ENCODE measurements at places on chromosomes 7 and 10.
A peak's percentile ranks its signal among the peaks of the same experiment; 100 is the strongest.

DNA sequence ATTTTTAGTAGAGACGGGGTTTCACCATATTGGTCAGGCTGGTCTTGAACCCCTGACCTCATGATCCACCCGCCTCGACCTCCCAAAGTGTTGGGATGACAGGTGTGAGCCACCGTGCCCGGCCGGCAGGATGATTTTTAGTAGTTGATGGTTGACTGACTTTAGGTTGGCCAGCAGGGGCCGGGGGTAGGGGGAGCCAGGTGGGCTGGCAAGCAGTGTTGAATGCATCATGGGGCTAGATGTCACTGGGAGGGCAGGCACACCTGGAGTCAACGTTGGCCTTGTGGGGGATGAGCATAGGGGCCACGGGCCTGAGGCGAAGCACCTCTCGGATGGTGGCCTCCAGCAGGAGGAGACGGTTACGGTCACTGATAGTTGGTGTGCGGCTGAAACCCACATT, 5.0 kb downstream of the CYP17A1 start:
- DNase-seq = no peak

- no peak for DNase-seq
Measured at GRCh38 chr10:57468894-57469432, 798.7 kb downstream of the IPMK start.

- DNase-seq = no peak
Measured at GRCh38 chr10:119896937-119897770, 4.6 kb downstream of the SEC23IP start.

GRCh38 chr7:134755422-134756022, 23.9 kb upstream of the CALD1 start:
- DNase-seq = no peak

GRCh38 chr10:46515366-46515765, 41.1 kb downstream of the GPRIN2 start:
- no peak for DNase-seq

DNA sequence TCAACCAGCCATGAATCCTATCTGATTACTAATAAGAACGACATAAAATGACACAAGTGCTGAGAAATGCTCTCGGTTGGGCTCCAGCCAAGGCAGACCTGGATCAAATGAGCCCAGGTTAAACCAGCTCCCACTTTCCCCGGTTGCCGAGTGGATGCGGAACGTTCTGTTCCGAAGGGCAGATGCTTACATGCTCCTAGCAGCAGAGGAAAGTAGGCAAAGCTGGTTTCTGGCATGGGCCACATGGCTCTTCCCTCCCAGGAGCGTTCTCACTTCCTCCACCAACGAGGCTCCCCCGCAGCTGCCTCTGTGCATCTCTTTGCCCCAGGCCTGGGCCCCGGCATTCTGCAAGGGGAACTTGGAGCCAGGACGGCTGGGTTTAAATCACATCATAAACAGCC, 61.8 kb upstream of the SDK1 start:
- no peak for DNase-seq

DNA sequence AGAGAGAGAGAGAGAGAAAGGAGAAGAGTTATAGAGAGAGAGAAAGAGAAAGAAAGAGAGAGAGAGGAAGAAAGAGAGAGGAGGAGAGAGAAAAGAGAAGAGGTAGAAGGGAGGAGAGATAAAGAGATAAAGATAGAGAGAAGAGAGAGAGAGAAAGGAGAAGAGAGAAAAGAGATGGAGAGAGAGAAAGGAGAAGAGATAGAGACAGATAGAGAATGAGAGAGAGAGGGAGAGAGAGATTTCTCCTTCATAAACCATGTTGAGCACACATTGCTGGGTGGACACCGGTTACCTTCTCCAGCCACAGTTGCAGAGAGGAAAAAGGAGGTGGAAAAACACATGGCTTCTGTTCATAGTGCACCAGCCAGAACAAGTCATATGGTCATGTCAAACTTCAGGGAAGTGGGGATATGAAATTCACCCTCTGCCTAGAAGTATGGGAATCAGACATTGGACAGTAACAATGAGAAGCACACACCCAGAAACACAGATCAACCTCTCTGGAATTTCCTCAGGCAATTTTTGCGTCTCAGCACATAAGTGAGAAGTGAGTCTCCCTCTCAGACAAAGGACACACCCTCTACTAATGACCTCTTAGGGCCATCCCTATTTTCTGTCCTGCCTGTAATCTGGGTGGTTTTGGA, 172.5 kb upstream of the SVIL start:
- DNase-seq = no peak

DNA sequence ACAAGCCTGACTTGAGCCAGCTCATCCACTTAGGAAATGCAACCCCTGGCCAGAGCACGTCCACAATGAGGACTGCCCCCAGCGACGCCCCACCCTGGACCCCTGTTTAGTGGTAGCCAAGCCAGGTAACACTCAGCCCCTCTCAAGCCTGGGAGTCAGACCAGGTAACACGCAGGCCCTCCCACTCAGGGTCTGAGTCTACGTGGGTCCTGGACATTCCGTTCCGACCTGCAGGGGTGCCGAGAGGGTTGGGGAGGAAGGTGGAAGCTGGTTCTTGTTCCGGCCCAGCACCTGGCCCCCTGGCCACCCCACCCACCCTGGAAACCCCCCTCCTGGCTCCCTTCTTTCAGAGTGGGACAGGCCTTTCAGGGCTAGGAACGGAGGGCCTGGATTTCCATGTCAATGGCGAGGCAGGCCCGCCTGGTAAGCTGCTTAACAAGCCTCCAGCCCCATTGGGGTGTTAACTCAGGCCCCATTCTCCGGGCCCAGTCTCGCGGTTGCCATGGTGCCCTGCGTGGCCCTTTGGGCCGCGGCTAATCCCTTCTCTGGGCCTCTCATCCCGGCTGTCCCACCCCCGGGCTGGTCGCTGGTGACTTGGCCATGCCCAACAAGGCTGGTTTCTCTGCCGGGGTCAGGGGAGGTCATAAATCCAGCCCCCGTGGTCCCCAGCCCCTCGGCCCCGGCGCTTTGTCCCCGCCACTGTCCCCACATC, 19.7 kb upstream of the LFNG start:
- no peak for DNase-seq

- DNase-seq = peak; percentile 58
Measured at GRCh38 chr7:29877196-29877595, 70.9 kb downstream of the WIPF3 start.

DNA sequence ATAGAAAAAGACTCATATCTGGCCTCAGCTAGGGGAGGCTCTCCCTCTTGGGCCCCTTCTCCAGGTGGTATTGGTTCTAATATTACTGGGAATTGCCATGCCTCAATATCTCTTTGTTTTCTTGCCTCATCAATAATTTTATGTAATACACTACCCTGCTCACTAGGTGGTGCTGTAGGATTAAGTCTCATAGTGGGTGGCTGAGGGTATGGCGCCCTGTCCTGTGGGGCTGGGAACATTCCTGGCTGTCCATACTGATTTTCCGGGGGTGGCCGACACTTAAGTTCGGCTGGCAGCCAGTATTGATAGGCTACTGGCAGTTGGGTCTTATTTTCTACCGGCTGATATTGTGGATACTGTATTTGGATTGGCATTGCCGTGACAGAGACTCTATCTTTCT, 9.0 kb upstream of the TAS2R3 start:
- peak; percentile 35 for DNase-seq

DNA sequence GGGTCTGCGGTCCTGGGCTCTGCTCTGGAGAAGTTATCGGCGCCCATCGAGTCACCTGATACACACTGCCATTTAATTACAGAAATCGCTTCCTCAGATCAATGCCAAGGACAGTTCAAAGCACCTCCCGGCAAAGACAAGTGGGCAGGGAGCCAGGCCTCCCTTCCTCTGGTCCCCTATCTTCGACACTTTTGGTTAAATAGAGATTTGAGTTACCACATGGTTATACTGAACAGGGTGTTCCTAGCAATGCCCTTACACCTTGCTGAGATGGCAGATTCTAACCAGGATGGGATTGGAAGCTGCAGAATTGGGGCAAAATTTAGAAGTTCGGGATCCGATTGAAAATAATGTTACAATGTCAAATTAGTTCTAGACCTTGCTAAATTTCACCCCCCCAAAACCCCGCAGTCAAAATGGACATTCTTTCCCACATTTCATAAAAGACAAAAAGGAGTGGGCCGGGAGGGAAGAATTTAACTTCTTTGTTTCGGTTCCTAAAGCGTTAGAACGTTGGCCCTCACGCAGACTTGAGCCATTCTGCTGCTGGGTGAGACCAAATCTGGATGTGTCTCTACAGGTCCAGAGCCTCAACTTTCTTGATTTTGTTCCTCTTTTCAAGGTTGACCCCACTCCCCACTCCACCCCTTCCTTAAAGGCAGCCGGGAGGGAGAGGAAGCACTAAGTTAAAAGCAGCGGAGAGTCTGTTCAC, 2.2 kb upstream of the DLX5 start:
- no peak for DNase-seq

- no peak for DNase-seq
Measured at GRCh38 chr7:13835442-13835841, 154.0 kb downstream of the ETV1 start.

DNA sequence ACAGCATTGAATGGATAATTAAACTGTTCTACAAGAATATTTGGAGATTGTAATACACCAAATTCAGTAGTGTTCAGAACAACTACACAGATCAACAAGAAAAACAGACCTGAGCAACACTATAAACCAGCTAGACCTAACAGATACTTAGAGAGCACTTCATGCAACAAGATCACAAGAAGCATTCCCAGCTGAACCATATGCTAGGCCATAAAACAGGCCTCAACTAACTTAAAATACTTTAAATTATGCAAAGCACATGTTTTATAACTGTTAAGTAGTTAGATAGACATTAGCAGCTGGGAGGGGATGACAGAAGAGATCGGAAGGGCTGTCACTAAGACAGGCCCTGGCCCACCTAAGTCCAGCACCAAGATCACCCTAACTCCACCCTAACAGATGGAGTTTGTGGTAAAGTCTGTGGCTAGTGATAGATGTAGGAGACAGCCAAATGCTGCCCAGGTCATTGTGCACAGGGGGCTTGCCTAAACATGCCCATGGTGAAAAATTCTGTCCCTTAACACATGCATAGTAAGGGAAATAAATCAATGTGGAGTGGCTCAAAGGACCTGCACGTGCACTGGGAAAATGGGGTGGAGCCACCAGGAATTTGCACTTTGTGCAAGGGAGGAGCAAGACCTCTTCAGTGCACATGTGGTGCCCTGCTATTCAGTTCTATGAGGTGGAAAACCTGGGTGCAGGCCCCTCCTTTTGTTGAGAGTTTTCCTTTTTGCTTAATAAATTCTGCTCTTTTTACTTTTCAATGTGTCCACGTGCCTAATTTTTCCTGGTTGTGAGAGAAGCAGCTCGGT, 567.8 kb upstream of the NRG3 start:
- no peak for DNase-seq

- no peak for DNase-seq
Measured at GRCh38 chr7:146249272-146249671, 132.7 kb downstream of the CNTNAP2 start.

DNA sequence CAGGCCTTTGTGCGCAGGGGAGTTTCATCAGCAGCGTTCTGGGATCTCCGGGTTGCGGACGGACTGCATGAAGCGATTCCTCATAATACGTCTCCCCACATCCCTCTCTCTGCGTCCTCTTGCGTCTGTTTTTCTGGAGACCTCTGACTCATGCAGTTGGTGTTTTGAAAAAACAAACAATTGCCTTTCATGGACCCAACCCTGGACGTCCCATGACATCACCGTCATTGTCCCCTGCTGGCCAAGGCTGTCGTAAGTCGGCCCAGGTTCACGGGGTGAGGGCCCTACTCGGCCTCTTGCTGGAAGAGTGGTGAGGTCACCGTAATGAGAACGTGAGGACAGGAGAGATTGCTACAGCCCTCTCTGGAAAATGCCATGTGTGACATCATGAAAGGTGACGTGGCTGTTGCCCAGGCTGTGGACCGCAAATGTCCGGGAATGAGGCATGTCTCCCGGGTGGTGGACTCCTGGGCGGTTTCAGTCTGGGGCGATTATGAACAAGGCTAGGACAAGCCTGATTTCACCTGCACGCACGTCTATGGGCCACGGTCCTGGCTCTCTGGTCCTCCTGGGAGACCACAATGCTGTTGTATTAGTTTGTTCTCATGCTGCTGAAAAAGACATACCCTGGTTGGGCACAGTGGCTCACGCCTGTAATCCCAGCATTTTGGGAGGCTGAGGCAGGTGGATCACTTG, 9.8 kb upstream of the MAFK start:
- DNase-seq = no peak

DNA sequence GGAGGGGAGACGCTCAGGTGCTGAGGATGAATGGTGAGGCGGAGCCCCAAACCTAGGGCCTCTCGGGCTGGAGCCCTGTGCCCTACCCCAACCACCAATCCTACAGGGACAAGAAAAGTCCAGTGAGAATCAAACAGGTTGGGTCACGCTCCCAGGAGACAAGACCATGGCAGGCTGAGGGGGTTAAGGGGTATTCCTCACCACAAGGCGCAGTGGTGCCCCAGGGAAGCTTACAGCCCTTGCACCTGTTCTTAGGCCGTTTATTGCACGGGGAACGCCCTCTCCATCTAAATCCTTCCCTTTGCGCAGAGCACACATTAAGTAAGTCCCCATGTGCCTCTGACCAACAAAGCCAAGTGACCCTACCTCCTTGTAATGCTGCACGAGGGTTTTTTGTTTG, 3.5 kb downstream of the FZD9 start:
- DNase-seq = no peak

GRCh38 chr7:158029509-158029908, 558.1 kb downstream of the PTPRN2 start:
- DNase-seq = no peak

DNA sequence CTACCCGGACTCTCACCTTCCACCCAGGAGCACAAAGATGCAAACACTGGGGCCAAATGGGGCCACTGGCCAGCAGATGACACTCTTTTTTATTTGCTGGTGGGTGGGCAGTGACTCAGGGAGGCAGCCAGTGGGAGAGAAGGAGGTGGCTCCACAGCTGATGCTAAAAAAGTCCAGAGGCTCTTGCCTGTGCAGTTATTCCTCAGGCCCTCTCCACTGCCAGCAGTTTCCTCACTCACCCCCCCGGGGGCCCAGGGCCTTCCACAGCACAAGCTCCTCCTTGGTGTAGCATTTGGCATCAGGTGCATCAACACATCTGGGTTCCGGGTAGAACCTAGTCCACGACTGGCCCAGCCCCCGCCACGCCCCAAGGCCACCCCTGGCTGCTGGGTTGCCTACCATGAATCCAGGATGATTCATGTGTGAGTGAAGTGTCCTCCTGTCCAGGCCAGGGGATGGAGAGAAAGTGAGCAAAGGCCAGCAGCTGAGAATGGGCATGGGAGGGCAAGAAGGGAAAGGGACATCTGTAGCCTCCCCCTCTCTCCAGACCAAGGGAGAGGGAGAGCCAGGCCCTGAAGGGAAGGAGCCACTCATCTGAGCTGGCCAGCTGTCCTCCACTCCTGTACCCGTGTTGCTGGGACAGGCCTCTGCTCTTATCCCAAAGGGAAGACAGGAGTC, 1.7 kb upstream of the KCNH2 start:
- no peak for DNase-seq

DNA sequence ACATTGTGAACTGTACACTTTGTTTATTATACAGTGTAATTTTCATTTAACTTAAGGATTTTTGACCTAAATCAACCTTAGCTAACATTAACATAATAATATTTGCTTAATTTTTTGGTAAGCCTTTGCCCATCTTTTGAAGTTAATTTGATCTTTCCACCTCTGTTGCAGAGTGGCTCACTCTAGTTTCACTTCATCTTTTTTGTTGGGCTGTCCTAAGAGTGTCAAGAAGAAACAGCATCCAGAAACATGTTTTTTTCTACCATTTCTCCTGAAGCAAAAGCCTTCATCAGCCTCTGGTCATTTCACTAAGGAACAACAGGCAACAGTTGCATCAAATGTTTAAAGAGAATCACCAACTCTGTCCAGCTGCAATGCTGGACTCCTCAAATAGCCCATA, 824.7 kb downstream of the REEP3 start:
- DNase-seq = no peak

All from COR-L47 (cell line).